ENCODE measurements at places on chromosomes 1 and 21.

- DNase-seq = no peak
These were observed 184.5 kb upstream of the TMEM51 start for GRCh38 chr1:14969006-14969405.

DNA sequence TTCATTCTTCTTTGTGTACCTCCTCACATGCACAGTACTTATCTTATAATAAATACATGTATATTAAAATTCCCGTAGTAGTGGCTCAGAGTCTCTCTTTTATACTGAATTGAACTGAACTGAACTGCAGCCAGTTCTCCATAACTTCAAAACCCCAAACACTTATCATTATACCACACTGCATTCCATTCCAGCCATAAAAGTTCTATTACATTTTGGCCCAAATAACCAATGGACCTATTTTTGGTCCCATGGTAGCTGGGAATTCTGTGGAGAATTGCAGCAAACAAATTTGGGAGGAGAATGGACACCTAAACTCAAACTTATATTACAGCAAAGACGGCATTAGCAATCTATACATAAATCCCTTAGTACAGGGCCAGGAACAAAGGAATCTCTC is 86.6 kb upstream of the C1orf87 start:
- no peak for DNase-seq

DNA sequence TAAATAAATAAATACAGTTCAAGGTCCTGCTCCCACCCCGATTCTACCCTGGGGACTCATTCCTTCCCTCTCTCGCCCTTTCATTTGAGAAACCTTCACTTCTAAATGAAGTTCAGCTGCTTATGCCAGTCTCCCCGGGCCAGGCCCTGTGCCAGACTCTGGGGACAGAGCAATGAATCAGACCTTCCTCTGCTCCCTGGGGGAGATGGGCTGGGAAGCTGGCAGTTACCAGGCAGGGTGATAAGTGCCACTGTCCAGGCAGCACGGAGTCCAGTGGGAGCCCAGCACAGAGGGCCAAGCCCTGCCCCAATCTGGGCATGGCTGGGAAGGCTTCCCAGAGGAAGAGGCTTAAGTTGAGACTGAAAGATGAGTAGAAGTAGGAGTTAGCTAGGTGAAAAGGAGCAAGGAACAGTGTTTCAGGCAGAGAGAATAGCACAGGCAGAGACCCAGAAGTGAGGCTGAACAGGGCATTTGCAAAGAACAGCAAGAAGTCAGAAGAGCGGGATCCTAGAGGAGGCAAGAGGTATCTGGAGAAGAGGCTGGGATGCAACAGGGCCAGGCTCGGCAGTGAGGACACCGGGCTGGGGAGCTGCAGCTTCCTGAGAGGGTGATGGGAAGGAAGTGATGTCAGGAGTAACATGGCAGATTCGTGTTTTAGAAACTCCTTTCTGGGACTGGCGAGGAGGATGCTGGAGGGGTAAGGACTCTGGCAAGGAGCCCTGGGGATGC is 13.5 kb downstream of the KCNQ4 start:
- no peak for DNase-seq

- DNase-seq = no peak
These were observed 54.4 kb downstream of the MPZL1 start for GRCh38 chr1:167776151-167776550.

GRCh38 chr1:234893725-234894630 is 234.7 kb downstream of the TOMM20 start:
- DNase-seq = peak; percentile 12

DNA sequence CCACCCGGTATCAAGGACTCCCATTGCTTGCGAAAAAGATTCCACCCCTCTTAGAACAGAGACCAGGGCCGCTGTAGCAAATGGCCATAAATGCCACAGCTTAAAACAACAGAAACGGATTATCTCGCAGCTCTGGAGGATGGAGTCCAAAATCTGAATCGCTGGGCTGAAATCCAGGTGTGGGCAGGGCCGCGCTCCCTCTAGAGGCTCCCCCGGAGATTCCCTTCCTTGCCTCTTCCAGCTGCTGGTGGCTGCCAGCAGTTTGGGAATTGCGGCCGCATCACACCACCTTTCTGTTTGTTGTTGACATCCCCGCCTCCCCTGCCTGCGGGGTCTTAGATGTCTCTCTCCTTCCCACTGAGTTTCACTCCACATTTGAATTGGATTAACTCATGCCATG is 15.6 kb downstream of the PDE9A start:
- DNase-seq = no peak

- no peak for DNase-seq
These were observed 2.4 kb upstream of the ZRANB2 start for GRCh38 chr1:71083271-71083670.

DNA sequence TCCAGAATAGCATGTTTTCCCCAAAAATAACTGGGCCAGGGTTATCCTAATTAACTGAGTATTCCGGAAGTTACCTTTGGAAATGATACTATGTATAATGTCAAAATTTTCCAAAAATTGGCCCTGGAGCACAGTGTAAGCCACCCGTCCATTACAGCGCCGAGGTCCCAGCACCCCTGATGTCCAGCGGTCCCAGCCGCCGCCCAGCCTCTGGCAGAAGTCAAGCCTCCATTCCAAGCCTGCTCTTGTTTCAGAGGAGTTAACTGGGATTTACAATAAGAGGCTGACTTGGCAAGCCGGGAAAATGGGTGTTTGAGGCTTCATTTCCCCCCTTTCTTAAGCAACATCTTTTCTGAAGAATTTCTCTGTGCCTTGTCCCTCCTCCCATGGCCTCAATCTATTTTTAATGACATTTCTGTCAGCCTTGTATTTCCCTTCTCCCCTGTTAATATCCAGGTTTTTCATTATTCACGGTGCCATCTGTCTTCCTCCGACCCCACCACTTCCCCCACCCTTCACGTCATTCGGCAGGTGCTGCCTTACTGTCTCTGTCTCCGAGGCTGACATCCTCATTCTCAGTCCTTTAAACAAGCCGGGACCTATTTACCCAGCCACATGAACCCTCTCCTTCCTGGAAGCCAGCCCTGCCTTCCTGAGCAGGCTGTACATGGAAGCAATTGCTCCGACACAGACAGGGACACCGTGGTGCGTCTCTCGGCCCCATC is 490.9 kb downstream of the NPHP4 start:
- DNase-seq = no peak

- DNase-seq = peak; percentile 50
These were observed 933 bp downstream of the C1orf35 start for GRCh38 chr1:228101994-228102790.

DNA sequence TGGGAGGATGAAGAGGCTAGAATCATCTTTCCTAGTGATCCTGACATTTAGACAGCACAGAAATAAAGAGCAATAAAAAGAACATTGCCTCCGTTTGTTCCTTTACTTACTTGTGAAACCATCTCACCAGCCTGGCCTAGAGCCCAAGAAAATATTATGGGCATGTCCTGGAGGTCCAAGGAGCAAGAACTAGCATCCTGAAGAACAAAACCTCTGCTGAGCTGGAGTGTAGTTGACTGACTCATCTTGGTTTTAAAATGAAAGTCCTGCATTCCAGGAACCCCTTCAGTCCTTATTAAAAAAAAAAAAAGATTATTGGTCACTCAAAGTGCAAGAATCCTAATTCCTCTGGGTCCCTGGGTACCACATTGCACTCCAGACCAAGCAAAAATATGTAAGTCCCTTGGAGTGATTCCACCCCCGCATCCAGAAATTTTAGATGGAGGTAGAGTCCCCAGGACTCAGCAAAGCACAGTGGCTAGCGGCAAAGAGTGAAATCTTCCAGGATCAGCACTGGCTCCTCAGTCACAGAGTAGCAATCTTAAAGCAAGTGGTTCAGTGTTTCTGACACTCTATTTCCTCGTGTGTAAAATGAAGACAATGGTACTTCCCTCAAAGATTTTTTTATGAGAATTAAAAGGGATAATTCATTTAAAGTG is 7.0 kb downstream of the SMCP start:
- no peak for DNase-seq

DNA sequence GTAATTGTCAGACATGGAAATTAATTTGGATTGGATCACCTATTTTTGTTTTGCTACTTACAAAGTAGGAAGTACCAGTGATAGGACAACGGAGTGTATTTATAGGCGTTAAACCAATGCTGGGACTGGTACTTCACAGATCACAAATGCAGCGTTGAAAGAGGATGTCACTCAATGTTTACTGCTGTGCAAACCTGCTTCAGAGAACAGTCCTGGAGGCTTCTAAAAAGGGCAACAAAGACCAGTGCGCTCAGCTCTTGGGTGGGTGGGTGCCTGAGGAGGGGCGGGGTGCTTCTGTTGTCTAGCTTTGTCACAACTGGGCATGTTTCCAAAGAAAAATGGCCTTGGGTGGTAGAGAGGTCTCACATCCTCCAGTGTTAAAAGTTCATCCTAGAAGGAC is 2.1 kb downstream of the C1orf21 start:
- DNase-seq = no peak

DNA sequence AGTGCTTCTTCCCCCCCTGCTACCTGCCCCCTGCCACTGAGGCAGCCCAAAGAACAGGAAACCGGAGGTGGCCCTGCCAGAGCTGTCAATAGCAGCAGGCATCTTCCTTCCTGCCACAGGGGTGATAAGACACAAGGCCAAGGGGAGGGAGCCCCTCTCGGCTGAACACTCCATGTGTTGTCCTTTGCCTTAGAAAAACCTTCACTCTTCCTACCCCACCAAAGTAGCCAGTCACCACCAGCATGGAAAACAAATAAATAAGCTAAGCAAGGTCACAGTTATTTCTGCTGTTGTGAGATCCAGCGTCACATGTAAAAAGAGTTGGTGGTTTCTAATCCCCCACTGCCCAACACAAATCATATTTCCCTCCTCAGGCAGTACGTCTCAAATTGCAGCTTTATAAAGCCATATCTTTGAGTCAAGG is 104.8 kb upstream of the DPT start:
- DNase-seq = no peak

- DNase-seq = no peak
These were observed 60.7 kb upstream of the ITPKB start for GRCh38 chr1:226799634-226800281.

DNA sequence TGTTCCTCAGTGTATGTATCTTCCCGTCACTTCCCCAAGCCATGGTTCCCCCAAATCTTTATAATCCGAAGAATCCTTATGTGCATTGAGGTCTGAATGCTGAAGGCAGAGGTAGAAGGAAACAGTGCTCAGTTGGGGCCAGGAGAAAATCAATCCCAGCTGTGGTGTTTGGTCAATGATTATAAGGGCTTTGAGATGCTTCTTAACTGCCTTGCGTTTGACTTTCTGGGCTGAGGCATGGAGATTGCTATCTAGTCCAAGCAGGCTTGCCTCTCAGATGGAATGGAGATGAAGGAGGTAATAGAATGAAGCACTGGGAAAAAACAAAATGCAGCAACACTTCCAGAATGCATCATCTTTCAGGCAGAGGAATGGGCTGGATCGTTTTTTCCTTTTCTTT is 3.6 kb upstream of the MAP1LC3C start:
- no peak for DNase-seq

DNA sequence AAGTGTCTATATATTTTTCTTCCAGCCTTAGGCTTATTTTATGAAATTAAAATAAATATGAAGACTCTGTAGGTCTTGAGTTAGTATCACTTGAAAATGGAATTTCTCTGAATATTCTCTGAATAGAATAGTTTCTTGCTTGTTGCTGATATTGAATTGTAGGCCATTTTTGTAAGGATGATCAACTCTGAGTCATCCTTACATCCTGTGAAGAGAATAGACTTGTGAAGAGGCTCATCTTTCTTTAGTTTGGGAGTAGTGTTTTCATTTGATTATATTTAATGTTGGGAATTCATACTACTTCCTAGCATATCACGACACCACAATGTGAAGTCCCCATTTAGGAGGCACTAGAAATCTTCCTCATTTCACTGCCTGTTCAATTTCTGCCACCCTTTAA is 27.5 kb upstream of the CD1D start:
- no peak for DNase-seq

GRCh38 chr1:11463177-11463576 is 15.8 kb upstream of the DISP3 start:
- peak; percentile 19 for DNase-seq

DNA sequence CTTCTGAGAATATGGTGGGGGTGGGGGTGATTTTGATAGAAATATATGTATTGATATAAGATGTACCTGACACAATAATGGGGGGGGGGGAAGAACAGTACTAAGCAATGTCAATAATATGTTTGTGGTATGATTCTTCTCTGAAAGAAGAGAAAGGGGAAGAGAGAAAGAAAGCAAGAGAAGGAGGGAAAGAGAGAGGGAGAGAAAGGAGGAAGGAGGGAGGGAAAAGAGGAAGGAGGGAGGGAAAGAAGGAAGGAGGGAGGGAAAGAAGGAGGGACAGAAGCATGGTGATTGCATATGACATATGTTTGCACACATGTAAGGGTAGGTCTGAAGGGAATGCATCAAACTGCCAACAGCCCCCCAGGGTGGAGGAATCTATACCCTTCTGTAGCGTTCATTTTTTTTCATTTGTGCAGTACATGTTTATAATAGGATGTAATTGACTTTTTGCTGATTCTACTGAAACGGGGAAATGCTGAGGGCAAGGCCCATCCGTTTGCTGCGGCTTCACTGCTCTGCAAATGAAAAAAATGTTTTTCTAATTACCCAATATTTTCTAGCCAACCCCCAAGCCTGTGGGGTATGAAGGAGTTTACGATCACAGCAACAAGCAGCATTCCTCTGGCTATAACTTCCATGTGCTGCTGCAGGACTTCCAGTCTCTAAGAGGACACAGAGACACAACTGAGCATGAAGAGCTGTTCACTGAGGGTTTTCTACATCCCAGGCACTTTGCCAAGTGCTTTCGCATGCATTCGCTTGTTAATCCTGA is 119.3 kb upstream of the ZC3H12A start:
- DNase-seq = no peak

DNA sequence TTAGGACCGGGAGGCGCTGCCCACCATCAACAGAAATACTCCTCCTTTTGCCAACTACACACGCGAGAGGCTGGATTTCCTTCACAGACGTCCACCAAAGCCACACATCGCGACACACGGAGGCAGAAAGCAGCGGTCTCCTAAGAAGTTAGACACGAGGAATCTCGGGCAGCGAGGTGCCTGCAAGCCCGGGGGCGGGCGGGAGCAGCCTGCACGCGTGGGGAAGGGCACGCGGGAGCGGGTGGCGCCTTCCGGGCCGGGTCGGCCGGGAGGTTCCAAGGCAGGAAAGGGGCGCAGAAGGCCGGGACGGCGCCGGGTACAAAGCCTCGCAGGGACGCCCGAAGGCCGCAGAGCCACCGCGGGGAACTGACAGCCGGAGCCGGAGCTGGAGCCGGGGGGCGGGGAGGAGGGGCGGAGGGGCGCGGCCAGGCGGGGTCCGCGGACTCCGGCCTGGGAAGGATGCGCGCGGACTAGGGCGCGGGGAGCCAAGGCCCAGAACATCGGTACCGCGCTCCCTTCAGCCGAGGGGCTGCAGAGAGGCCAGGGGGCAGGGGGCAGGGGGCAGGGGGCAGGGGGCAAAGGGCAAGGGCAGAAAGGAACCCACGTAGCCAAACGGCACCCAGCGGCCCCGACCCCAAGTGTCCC is 722 bp downstream of the NPHP4 start:
- DNase-seq = peak; percentile 25

- no peak for DNase-seq
These were observed 66.3 kb upstream of the LRRC8D start for GRCh38 chr1:89754518-89754917.

GRCh38 chr1:54842963-54843362 is 41.8 kb upstream of the TTC22 start:
- no peak for DNase-seq

- no peak for DNase-seq
These were observed 93.4 kb downstream of the CD58 start for GRCh38 chr1:116477429-116477828.
